Stimulated activated CD4-positive, alpha-beta T cell treated with anti-CD3 and anti-CD28 coated beads, Interleukin-1b, Interleukin-23, amount 100 ng/mL, for 1 hour (primary cell): ENCODE measurements at places on chromosomes 5 and 9.

DNA sequence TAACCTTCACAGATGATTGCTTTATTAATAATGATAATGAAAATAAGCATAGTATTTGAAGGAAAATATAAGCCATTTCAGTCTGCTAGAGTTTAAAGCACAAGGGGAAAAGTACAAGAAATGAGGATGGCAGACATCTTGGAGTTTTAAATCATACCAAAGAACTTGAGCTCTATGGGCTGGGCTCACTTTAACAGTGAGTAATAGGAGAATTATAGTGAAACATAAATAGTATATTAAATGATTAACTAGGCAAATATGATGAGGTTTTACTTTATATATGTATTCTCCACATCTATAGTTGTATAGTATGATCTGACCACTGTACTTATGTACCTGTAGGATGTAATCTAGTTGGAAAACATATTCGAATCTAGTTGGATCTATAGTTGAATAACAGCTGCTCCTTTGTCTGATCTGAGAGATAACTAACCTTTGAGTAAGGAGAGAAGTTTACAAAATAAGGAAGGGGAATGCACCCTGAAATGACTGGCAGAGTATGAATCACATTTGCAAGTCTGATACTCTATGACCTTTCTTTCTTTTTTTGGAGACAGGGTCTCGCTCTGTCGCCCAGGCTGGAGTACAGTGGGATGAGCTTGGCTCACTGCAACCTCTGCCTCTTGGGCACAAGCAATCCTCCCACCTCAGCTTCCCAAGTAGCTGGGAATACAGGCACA, 17.6 kb downstream of the MEGF9 start:
- no peak for DNase-seq

GRCh38 chr5:14292766-14293658, 149.9 kb downstream of the TRIO start:
- DNase-seq = no peak

DNA sequence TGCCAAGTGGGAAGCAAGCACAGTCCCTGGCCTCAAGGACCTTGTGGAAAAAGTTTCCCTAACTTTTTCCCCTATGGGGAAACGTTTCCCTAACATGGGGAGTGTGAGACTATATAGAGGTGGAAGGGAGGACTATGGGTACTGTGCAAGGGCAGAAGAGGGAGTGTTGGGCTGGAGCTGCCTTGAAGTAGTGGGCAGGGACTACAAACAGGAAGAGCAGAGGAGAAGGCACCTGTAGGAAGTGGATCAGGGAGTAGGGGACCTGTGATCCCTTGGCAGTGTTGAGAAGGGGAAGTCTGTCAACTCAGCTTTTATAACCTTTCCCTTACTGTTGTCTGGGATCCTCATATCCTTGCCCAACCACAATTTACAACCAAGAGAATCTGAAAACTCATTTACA, 1.4 kb downstream of the CMYA5 start:
- DNase-seq = no peak

GRCh38 chr9:112065806-112066606, 109.1 kb downstream of the SUSD1 start:
- no peak for DNase-seq

DNA sequence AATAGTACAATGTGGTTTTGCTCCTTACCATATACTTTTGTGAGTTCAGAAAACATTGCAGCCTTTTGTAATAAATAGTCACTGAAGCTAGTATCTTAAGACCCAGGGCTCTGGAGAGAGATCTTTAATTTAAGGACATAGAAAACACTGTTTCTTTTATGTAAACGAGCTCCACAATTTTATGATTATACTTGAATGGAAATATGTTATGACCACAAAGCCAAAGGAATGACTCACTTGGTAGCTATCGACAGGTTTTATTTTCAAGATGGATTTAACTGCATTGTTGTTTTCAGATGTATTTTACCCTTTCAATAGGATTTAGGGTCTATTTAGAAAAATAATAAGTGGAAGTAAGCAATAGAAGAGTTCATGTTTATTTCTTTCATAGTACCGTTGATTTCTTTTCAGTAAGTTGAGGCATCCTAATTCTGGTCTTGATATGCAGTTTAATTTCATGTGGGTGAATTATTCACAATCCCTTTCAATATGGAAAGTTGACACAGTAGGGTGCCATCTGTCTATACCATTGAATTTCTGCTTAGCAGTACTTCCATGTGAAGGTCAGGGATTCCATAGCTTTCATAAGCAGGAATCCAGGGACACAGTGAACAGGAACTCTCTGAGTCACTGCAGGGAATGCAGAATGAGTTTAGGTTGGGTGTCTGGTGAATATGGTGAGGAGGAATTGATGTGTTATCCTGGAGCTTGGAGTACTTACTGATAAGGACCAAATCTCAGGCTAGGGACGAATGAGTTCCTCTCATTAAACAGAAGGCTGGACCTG, 157.6 kb downstream of the CD180 start:
- DNase-seq = no peak

- no peak for DNase-seq
These were observed 31.2 kb downstream of the STRBP start for GRCh38 chr9:123237220-123237619.

- DNase-seq = peak; percentile 7
These were observed 29.9 kb downstream of the CPEB4 start for GRCh38 chr5:173917788-173918786.
